MV-4-11 (cell line): ENCODE measurements at places on chromosomes 1 and 21.

GRCh38 chr1:30052178-30052577, 671.2 kb downstream of the MATN1 start:
- no peak for DNase-seq

GRCh38 chr21:19122356-19122755, 718.8 kb upstream of the TMPRSS15 start:
- DNase-seq, result no peak

DNA sequence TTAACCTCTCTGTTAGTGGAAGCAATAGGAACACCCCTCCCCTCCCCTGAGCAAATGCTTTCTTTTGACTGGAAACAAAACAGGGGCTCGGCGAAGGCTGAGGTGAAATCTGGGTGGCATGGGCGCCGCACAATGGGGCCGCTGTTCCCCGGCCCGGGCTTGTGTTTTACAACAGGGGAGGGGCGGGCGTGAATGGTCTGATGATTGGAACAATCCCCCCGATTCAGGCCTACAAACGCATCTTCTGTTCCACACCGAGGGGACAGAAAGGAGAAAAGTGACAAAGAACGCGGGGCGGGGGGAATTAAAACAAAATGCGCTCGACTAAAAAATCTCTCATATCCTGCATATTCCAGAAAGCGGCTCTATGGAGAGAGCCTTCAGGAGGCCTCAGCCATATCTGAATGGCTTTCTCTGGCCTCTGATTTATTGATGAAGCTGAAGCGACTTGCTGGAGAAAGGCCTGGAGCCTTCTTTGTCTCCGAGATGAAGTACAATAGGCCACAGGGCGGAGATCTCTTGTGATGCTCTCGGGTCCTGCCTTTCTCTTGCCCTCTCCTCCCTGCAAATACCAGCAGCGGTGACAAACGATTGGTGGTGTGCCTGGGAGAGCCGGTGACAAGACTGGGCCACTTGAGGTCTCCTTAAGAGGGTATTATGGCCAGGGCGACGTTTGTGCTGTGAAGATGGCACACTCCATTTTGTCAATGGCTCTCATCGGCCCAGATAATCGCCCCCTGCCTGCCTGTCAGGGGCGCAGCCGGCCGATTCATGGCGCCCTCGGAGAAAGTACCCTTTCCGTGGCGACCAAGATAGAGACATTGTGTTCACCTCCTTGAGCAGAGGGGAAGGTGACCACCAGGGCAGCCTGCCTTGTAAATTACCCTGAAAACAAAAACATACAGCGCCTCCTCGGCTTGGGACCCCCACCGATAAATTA, 47.1 kb upstream of the OLIG2 start:
- DNase-seq, result no peak

GRCh38 chr1:38210021-38210894, 163.7 kb upstream of the POU3F1 start:
- DNase-seq, result no peak

DNA sequence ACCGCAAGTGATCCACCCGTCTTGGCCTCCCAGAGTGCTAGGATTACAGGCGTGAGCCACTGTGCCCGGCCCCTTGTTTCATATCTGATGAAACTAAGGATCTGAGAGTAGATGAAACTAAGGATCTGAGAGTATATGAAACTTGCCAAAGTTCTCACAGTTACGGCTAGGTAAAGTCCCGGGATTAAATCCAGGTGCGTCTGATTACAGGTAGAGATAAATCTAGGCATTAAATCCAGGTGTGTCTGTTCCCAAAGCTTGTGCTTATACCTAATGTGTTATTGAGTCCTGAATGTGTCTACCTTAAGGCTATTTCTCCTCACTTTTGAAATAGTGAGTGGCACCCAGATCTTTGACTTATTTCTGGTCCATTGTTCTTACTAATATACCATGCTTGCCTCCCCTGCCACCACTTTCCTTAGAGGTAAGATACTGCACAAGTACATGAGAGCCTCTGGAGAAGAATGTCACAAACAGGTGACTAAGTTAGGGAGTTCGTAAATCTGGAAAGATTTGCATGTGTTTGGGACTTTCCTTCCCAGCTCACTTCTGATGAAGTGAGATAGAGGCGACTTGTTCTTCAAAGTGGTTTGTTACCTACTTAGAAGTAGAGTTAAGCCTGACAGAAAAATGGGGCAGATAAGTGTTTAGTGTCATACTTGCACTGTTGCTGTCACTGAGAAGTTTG, 66.5 kb downstream of the AK4 start:
- DNase-seq, result no peak

DNA sequence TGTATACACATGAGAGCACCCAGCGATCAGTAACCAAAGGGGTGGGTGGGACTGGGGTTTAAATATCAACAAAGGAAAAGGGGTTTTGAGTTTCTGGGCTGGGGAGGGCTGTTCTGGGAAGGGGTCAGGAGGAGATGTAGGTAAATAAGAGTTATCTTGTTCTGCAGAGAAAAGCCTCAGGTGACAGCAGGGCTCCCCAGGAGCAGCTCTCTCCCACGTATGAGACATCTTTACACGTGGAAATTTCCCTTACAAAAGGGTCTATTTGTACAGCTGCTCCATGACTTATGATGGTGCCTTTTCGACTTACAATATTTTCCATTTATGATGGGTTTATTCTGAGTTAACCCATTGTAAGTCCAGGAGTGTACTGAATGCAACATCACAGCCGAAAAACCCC, 16.3 kb upstream of the PADI2 start:
- no peak for DNase-seq

DNA sequence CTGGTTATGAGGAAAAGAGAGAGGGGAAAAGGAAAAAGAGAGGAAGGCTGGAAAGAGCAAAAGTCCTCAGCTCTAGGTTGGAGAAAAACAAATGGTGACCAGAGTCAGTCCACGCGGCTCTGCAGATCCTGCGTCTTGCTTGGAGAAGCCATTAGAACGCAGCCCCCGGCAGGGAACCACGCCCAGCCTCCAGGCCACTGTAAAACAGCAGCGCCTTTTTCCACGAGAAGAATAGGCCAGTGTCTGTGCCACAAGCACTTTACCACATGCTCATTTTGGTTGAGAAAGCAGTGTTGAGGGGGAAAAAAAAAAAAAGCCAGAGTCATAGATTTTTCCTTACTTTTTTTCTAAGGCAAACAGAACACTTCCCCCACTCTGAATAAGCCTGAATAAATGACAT, 846.9 kb upstream of the ADAMTS5 start:
- no peak for DNase-seq

DNA sequence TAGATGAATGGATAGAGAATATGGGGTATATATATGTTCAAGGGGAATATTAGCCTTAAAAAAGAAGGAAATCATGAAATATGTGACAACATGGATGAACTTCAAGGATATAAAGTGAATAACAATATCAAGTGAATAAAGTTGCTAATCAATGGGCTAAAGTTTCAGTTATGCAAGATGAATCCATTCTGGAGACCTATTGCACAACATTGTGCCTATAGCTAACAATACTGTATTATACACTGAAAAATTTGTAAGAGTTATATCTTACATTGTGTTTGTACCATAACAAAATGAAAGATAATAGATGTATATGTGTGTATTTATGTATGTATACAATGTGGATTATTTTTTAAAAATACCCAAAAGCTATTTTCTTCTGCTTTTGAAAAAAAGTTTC, 96.3 kb upstream of the DPYD start:
- no peak for DNase-seq
